Caco-2 (cell line): ENCODE measurements at places on chromosomes 11 and 22.

- no peak for DNase-seq
Measured at GRCh38 chr11:72685560-72686480, 11.6 kb upstream of the PDE2A start.

DNA sequence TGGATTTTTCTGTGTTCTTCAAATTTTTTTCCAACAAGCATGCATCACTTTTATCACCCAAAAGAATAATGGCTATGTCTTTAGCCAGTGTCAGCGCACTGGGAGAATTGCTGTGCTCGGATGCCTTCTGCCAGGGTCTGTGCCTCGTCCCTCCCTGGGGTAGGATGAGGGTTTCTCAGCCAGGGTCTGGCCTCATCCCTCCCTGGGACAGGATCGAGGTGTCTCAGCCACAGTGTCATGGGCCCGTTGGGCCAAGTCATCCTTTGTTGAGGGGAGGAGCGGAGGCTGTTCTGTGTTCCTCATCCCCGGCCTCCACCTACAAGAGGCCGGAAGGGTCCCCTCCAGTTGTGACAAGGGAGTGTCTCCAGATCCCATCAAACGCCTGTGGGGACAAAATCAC, 22.7 kb downstream of the LINC01488 start:
- peak; percentile 30 for DNase-seq

- DNase-seq, result no peak
Measured at GRCh38 chr22:28464127-28464526, 215.5 kb downstream of the TTC28 start.

DNA sequence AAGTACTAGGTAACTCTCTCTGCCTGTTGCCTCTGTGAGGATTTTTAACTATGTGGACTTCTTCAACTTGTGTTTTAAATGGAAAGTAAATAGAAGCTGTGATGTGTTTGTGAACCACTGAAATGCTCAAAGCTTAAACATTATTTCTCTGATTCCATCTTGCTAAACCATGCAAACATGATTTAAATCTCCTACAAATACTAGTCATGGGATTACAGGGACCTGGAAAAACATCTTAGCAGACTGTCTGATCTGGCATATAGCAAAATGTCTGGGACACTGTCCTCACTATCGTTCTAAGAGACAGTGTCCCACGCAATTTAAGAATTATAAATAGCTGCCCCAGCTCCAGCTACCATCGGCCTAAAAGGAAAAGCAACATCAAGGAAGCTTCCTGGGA, 914.5 kb upstream of the FAT3 start:
- no peak for DNase-seq

DNA sequence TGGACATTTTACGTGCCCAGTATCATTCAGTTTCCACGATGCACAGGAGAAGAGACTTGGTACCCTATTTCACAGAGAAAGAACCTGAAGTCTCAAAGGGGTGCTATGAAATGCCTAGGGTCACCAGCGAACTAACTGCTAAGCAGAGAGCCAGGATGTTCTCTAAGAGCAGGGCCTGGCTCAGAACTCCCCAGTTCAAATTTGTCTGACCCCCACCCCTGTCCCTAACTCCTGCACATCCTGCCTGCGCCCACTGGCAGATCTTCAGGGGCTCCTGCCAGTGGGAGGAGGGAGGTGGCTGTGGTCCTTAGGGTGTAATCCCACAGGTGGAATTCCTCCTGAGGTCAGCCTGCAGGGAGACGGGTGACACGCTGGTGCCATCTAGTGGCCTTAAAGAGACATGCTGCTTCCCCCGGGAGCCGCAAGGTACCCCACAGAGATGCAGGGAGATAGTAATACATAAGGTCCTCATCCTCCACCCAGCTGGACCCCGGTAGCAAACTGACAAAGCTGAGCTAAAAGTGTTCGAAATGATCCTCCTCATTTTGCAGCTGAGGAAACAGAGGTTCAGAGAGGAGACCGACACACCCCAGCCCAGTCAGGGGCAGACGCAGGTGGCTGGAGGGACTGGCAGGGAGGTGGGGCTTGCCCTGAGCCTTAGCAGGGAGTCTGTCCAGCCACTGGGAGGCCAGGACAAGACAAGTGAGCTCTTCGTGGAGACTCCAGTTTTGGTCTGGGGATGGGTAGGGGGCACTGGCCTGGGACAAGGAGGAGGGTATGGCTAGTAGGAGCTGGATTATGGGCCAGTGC, 34.1 kb downstream of the MB start:
- DNase-seq, result peak; percentile 77

- DNase-seq, result no peak
Measured at GRCh38 chr22:41341990-41342389, 39.8 kb upstream of the TEF start.

GRCh38 chr11:112195951-112196351, 20.6 kb downstream of the BCO2 start:
- no peak for DNase-seq
